Stimulated activated CD4-positive, alpha-beta T cell treated with anti-CD3 and anti-CD28 coated beads, Interleukin-1b, Interleukin-23, amount 100 ng/mL, for 1 hour (primary cell): ENCODE measurements at places on chromosomes 1 and 21.

- no peak for DNase-seq
Observed at GRCh38 chr1:17669866-17670451, 85.2 kb upstream of the ACTL8 start.

DNA sequence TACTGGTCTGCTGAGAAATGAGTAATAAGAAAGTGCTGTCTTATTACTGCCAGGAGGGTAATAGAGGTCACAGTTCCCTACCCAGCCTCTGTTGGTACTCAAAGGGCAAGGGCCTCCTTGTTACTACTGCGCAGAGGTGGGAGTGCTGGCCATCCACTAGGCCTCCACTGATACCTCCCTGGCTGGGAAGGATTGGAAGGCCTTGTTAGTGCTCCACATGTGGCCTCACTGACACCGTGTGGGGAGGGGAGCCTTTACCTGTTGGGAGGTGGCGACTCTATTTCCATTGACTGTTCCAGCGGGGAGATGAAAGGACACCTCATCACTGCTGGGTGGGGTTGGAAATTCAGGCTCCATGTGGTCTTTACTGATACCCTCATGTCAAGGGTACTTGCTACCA is 57.8 kb upstream of the USP24 start:
- DNase-seq: no peak

- DNase-seq: no peak
Observed at GRCh38 chr1:16618719-16619118, 5.4 kb upstream of the NBPF1 start.

DNA sequence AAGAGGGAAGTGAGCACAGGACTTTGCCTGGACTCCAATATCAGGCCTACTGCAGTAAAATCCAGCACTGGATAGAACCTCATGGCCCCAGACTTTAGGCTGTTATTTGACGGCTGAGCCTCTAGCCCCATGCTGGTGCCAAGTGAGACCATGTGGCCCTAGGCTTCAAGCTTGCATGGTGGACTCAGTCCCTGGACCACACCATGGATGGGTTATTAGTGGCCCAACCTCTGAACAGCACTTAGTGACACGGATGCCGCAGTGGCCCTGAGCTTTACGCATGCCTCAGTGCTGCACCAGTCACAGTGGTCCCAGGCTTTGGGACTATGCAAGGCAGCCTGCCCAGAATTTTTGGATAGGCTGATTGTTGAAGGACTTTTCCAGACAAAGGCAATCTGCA is 13.0 kb downstream of the IFI44L start:
- DNase-seq: no peak

- DNase-seq: no peak
Observed at GRCh38 chr1:33791251-33791650, 72.6 kb upstream of the HMGB4 start.

- no peak for DNase-seq
Observed at GRCh38 chr1:243946253-243946652, 96.2 kb upstream of the AKT3 start.

GRCh38 chr1:85824066-85824840 is 116.0 kb upstream of the ZNHIT6 start:
- no peak for DNase-seq

GRCh38 chr1:3027611-3028371 is 6.5 kb downstream of the ACTRT2 start:
- no peak for DNase-seq

GRCh38 chr21:25506887-25507286 is 100.4 kb downstream of the MRPL39 start:
- no peak for DNase-seq

GRCh38 chr1:177708406-177708805 is 261.5 kb downstream of the SEC16B start:
- no peak for DNase-seq
